ENCODE measurements at places on chromosomes 4 and X. TPM values are rescaled to one million over a fixed set of nuclear protein-coding genes. Genes with fewer than 3 reads are reported as not detected.

GRCh38 chrX:155333544-155334100 lies 792 bp downstream of the CLIC2 start:
- DNase-seq = no peak

DNA sequence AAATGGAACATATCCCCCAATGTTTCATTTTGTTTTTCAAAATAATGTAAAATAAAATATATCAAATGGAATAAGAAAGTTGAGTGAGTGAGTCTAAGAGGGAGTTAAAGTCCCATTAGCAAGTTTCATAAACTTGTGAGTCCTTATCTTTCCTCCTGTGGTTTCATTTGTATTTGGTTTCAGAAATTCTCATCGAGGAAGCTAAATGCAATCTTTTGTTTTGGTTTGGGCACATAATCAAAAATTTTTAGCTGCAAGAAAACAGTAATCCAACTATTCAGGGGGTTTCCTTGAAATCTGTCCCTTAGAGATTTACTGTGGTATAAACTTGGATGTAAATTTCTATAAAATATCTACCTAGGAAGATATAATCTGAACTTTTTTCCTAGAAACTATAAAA lies 124.2 kb downstream of the CAMK2D start:
- DNase-seq = no peak

- peak; percentile 23 for DNase-seq
Observed at GRCh38 chr4:92599044-92599443, 295.3 kb downstream of the GRID2 start.

KLHL4 gene
- total RNA-seq = 5.8 TPM

- peak; percentile 52 for DNase-seq
Observed at GRCh38 chrX:54495814-54496516, at the start of gene FGD1. TSS of gene FGD1 (minus strand) at chrX:54496234. CDS start at chrX:54495432, 802 bp downstream.

NDNF gene
- total RNA-seq = 0.35 TPM

DNA sequence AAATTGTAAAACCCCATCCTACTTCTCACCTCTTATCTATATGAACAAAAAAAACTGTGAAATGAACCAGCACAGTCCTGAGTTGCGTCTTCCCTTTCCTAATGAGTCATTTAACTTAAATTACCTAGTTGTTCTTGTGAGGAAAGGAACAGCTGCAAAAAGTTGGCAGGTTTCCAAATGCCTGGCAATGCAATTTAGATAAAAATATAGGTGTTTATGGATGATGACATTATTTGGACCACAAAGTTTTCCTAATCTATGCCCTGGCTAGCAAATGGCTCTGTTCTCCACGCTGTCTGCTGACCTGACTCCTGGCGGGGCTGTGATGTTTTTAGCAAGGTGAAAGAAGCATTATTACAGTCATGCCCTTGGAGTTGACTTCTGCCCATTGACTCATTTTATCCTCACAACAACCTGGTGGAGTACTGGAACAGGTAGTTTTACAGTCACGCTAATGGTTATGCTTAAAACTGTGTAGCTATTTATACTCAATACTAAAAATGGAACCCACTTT lies 29.8 kb upstream of the RELL1 start:
- DNase-seq = no peak

GC gene
- not detected for total RNA-seq

DNA sequence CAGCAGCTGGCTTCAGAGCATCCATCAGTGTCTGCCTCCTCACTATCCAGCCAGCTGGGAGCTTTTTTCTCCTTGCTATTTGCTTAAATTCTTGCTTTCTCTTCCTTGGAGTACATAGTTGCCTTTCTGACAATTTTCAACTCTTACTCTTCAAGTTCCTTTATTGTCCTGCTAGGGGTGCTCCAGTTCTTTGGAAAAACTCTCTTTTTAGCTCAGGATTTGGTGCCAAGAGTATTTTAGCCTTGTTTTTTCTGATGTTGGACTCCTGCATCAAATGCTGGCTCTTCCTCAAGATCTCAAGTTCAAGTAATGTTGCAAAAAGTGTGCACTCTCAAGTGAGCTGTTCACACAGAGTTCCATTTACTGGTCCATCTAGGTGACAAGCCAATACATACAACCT lies 126.4 kb downstream of the KDR start:
- no peak for DNase-seq

- no peak for DNase-seq
Observed at GRCh38 chr4:83751336-83751949, 215.5 kb downstream of the GPAT3 start.

PRR27 gene
- total RNA-seq = not detected

All from NCI-H460 (cell line).